ENCODE measurements at places on chromosomes 12 and 14.

- DNase-seq = no peak
These were observed 32.2 kb upstream of the NUBPL start for GRCh38 chr14:31529053-31529452.

DNA sequence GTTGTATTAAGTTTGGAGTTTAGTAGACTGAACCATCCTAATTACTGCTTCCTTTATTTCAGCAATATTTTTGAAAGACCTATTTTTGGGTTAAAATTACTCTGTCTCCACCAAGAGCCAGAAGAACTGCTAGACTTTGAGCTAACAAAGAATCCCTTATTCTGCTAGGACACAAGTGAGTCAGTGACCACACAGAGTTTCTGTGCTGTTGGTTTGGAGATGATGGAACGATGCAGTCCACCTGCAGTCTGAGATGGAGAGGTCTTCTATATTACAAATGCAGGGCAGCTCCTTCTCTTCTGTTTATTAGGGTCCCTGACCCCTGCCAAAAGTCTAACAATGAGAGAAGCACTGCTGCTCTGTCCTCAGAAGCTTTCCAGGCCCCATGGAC is 6.7 kb upstream of the STXBP6 start:
- DNase-seq = no peak

GRCh38 chr12:10147714-10148403 is 17.9 kb upstream of the CLEC7A start:
- no peak for DNase-seq

- DNase-seq = no peak
These were observed 441.7 kb downstream of the RAD51B start for GRCh38 chr14:68261092-68261842.

Measured in hematopoietic multipotent progenitor cell treated with erythropoietin and hydrocortisone succinate and interleukin-3 and kit ligand, for 8 days (in vitro differentiated cells).